ENCODE measurements at places on chromosomes 5 and 9.
A peak's percentile ranks its signal among the peaks of the same experiment; 100 is the strongest.

DNA sequence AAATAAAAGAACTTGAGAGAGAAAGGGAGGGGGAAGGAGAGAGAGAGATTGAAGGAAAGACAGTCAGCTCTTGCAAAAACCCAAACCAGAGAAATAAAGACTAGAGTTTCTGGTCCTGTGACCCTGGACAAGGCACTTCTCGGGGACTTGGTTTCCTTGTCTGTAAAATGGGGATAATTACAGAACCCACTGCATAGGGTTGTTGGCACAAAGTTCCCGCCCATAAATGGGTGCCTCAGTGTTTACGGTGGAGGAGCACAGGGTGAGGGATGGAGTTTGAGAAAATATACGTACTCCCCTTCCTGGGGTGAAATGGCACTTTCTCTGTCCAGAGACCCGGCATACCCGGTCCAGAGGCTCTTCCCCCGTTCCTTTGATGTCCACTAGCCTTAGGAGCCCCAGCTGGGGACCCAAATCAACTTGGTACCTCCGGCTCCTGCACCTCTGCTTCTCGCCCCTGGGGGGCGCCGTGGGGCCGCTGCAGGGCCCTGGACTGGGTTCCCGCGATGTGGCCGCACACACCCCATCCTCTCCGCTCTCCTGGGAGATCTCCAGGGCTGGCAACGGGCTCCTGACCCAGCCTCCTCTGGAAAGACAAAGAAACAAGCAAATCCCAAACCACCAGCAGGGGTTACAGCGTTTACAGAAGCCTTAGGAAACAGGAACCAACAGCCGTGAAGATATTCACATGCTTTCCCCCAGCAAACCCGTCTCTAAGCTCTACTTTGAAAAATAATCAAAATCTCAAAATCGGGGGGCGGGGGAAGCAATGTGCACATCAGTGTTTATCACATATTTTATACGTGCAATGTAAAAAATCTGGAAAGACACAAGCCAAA is 26.3 kb downstream of the PTGES start:
- DNase-seq = peak; percentile 56

GRCh38 chr5:126368239-126368812 is 54.9 kb upstream of the GRAMD2B start:
- DNase-seq = no peak

DNA sequence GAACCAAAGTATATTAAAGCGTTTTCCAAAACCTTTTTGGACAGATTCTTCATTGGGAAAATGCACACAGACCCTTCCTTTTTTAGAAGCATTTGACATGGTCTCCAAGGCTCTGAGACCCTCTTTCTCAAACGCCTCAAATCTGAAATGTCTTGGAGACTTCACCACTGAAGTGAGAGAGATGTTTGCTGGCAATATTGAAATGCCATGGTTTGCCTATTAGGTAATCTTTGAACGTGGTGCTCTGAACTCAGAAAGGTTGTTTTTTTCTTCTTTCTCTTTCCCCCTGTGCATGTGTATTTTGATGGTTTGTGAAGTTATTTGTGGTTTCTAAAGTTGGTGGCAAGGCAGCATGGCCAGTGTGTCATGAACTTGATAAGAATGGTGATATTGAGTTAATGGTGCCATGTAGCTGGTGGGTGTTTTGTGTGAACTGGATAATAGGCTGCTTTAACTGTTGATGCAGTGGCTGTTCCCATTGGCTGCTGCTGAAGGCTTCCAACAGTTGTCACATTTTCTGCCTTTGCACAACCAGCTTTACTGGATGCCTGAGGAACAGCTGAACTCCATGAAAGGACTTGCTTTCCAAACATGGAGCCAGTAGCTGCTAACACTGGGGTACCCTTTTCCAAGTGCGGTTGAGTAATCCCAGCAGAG is 1.7 kb downstream of the PALM2AKAP2 start:
- no peak for DNase-seq

DNA sequence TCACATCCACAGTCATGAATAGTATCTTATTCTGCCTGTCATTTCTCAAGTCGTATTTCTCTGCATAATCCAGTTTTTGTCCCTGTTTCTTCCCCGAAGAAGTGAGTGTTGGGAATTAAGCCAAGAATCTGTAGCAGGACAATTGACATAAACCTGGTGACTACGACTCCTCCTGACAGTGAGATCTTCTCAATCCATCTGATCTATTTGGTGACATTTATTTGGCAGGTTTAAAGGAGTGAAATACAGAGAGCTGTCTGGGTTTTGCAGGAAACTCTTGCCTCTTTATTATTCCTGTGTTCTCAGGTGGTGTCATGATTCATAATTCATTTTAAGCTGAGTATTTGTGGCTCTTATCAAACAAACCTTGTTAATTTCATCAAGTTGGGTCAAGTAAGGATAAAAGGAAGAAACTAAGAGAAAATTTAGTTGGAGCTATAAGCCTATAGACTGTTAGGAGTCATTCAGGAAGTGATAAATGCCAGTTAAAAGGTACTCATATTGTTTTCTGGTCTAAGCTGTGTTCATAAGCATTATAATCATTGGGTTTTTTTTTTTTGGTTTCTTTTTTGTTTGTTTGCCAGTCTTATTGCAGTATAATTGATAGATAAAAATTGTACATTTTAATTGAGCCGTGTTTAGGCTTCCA is 95.9 kb upstream of the PCSK1 start:
- DNase-seq = no peak

- no peak for DNase-seq
Measured at GRCh38 chr9:84667571-84668195, 1.8 kb upstream of the NTRK2 start.

DNA sequence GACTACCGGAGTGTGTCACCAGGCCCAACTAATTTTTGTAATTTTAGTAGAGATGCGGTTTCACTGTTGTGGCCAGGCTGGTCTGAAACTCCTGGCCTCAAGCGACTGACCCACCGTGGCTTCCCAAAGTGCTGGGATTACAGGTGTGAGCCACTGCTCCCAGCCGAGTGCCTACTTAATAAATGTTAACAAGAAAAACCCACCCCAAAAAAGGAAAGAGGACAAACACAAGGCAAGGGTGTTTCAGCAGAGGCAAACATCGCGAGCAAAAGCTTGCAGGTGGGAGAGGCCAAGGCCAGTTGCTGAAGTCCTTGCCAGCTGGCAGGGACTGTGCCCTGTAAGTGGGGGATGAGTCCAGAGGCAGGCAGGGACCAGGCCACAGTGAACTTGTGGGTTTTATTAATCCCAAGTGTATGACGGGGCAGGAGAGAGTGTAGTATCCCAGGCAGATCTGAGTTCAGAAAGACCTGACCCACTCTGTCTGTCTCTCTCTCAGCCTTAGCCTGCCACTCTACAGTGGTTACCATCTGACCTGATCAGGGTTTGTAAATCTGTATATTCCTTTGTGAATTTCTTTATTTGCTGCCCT is 6.4 kb upstream of the FPGS start:
- no peak for DNase-seq

DNA sequence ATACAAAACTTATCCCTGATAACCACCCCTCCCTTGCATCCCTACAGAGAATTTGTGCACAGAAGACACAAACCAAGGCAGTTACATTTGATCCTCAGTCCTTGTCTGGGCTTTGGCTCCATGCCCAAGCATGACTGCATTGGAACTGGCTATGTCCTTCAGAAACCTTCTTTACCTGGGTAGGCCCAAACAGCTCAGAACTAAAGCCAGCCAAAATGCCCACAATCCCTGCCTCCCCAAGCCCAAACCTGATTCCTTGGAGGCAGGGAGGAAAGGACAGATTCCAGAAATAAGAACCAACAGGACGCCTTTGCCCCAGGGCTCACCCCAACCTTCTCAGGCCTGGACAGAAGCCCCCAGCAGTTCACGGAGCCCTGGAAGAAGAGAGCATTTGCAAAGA is 8.2 kb downstream of the IL17B start:
- DNase-seq = no peak

- DNase-seq = no peak
Measured at GRCh38 chr9:132369421-132369820, 14.6 kb upstream of the SETX start.

DNA sequence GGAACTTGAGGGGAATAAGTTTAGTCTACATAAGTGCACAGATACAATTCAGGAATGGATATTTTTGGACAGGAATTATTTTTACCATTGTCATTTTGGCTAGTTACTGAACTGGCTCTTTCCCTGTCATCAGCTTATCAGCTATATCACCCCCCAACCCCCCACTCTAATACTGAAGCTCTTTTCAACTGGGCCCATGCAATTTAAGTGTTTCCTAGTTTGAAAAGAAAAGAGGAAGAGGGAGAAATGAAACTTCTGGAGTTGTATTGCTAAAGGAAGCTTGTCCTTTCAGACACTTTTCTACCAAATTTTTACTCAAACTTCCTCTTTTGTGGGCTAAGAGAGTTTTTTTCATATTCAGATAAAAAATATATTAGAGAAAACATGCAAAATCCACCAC is 18.5 kb upstream of the TIMD4 start:
- no peak for DNase-seq

DNA sequence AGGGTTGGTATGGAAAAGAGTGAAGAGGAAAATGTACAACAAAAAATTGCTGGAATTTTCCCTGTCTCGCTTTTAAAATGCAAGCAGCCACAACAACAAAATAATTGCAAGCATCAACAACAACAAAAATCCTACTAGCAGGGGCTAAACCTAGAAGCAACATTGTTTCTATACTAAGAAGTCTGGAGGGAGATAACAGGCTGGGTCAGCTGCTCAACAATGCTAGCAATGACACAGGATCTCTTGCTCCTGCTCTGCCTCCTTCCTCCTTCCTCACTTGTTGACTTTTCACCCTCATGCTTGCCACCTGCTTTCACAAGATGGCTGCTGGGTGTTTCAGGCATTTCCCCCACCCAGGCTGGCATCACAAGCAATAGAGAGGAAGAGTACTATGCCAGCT is 7.6 kb upstream of the AOPEP start:
- DNase-seq = no peak

GRCh38 chr9:4430432-4431261 is 59.6 kb upstream of the SLC1A1 start:
- DNase-seq = no peak

DNA sequence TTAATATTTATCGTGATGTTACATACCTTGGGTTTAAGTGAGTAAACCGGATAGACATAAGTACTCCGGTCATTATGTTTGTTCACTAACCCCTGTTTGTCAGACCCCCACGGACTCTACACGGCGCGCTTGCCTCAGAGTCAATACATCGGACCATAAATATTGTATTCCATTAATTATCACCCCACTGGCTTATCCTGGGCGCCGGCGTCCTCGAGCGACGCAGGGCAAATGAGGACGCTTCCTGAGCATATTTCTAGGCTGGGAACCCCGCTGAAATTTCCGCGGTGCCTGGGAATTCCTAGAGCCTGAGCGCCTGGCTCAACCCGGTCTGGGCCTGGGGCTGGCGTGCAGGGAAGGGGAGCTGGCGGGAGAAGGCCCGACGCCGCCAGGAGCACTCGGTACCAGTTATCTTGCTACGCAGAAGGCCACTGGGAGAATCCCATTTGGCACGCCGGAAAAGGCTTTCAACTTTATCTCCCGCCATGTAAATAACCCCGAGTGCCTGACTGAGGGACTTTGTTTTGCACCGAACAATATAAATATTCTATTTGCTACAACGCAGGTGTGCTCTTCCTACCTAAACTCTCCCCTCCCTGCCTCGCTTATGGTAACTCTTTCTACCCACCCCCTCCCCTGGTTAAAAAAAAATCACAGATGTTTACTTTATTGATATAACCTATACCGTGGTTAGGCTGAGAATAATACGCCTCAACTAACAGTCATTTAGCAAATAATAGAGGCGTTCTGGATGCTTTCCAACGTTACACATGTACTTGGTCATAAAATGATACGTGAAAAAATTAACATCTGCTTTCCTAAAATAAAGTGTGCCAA is 19.4 kb downstream of the NR2F1 start:
- no peak for DNase-seq

DNA sequence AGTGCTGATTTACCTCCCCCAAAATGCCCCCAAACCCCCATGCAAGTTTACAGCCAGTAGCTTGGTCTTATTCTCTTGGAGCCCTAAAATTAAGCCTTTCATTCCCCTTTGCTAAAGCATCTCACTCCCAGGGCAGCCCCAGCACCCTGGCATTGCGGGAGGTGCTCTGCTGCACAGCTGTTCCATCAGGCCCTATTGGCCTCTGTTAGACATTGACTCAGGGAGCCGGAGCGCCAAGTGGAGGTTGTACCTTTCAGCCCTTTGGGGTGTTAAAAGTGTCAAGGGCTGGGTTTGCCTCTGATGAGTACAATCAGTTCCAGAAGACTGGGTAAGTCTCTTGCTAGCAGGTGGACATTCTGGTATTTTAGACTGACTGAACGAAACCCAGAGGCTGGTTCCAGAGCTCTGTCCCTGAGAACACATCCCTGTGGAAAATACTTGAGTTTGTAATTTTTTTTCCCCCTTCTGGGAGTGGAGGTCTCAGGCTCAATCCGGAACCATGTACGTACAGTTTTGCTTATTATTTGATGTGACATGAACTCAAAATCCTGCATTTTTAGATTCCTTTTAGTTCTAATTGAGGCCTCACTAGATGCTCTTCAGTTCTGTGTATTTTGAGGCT is 102.4 kb downstream of the UBE2R2 start:
- no peak for DNase-seq

DNA sequence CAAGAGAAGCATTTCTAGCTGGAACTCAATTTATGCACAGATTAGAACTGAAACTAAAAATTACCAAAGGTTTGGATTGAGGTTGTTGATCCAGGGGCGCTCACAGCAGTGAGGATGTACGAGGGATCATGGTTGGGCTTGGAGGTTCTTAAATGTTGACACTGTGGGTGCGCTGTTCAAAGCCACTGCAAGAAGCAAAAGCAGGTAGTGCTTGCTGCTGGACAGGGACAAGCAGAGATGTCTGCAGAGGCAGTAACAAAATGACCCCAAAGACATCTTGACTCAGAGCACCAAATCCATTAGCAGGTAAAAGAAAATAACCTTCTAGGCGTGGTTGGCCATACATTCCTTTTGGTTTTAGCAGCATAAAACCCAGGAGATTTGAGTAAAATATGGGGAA is 468.4 kb downstream of the ZSWIM6 start:
- no peak for DNase-seq

DNA sequence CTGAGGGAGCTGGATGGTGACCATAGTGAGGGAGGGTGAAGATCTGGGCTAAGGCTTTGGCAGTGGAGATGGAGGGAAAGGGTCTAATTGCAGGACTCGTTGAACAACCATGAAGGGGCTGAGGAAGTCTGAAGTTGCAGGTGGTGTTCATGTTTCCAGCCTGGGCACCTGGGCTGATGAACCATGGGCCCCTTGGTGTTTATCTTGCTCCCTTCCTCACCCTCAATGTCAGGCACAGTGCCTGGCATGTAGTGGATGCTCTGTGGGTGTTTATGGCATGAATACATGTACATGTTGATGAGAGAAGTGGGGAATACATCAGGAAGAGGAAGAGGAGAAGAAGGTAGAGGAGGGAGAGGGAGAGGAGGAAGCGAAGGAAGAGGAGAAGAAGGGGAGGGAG is 31.3 kb upstream of the COL15A1 start:
- DNase-seq = no peak

DNA sequence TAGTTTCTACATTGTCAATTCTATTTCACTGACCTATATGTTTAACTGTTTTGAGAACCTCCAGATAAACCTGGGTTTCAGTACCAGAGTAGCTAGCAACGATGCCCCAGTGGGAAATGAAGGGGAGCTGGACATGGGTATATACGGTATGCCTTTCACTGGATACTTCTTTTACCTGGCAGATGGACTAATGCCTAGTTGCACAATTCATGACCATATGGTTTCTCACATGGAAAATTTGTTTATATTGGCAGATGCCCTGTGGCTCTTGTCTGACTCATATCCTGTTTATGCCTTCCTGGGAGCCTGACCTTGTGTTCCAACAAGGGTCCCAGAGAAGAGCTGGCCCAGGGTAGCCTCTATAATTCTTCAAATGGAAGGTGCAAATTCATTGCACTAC is 144.1 kb downstream of the MAT2B start:
- no peak for DNase-seq

- no peak for DNase-seq
Measured at GRCh38 chr5:22460189-22460588, 393.0 kb downstream of the CDH12 start.

Data from CD4-positive, alpha-beta T cell treated with Interleukin-4 for 1 hour (primary cell).